ENCODE measurements at places on chromosomes 13 and 19.

DNA sequence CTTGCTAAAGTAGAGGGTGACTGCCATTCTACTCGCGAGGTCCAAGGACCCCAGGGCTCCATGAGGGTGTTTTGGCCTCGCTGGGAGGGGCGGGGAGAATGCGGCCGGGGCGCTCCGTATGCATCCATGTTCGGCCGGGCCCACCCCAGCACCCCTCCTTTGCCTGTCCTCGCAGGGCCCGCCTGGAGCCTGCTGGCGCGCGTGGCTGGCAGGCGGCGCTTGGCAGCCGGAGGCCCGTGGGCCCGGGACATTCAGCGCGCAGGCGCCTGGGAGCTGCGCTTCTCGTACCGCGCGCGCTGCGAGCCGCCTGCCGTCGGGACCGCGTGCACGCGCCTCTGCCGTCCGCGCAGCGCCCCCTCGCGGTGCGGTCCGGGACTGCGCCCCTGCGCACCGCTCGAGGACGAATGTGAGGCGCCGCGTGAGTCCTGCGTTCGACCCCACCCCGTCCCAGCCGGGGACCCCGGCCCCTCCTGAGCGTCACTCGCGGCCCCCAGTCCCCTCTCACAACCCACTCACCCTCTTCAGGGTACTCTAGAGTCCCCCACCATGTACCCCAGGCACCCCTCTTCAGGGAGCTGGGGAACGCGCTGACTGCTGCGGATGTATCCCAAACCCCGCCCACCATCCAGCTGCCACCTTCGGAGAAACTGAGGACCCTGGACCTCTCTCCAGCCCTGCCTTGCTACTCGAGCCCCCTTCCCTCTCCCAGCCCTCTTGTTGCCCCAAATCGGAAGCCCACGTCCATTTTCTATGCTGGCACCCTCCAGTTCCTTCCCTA, 4.1 kb downstream of the DLL3 start:
- DNase-seq: no peak

DNA sequence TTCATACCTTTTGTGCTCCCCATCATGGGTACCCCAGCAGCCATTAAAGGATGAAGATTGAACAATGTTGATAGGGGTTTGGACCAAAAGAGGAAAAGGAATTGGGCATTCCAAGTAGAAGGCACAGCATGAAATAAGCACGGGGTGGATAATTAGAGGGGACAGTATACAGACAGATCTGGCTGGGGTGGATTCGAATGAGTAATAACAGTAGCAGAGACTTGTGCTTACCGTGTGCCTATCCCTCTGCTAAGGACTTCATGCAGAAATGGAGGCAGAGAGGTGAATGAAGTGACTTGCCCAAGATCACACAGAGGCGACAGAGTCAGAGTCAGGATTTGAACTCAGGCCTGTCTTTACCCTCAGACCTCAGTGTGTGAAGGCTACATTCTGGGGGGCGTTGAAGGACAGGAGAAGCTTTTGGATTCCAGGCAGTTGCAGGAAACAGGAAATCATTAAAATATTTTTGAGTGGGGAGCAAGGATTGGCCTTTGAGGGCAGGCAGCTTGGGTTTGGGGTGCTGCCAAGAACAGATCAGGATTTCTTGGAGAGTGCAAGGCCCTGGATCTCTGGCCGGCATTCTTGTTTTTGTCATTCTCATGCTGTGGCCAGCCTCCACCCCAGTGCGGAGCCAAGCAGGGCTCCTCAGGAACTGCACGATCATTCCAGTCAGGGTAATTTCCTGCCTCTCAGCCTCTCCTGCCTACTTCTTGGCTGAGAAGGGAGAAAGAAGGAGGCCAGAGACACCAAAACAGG, 18.7 kb downstream of the PAF1 start:
- peak; percentile 57 for DNase-seq

DNA sequence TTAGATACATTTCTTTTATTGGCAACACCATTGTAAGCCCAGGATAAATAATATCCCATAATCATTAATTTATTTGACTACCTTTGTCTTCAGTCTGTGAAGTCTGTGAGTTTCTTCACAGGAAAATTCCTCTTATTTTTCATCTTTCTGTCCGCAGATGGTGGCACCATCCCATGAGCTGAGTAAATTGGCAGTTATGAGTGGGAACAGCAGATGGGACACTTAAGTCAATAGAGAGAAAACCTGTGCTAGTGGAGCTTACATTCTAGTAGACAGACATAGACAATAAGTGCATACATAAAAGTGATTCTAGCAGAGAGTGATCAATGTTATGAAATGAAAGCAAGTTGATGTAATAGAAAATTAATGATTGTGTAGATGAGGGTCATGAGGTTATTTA, 638.2 kb upstream of the MIR17HG start:
- DNase-seq: no peak

DNA sequence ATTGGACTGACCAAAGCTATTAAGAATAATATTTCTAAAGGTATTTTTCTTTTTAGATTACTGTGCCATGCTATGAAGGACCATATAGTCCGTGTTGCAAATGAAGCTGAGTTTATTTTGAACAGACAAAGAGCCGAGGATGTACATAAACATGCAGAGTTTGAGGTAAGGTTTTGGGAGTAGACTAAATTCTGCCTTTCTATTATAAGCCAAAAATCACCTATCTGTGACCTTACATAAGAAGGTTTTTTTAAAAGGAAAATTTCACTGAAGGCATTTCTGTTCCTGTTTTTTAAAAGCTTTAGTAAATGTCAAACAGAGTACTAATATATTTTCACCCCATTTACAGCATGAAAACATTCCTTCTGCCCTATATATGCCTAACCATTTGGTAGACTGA, 127.4 kb downstream of the MAB21L1 start:
- DNase-seq: no peak

- DNase-seq: no peak
Observed at GRCh38 chr19:15195371-15196334, 5.1 kb downstream of the NOTCH3 start.

DNA sequence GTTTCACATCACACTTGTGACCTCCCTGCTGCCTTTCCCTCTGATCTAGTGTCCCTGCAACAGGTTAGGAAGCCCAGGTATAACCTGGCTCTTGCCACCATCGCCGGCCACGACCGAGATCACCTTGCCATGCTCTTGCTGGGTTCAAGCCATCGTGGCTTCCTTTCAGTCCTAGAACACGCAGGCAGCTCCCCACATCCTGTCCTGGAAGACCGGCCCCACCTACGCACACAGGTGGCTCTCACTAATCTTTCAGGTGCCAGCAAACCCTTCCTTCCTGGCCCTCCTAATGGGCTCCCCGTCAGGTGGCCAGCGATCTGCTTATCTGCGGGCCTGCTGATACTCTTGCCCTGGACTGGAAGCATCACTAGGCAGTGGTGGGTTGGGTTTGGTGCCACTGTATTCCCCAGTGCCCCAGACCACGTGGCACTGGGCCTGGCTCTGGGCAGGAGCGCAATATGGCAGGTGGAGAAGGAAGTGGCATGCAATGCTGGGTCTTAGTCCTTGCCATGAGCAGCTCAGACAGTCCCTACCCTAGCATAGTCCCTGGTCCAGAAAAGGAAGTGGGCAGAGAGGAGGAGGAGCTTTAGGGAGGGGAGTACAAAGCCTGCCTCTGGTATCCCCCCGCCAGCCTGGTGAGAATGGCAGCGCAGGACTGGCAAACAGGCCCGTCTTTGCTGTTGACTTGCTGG, 11.8 kb downstream of the PPP1R37 start:
- no peak for DNase-seq

- no peak for DNase-seq
Observed at GRCh38 chr19:19056636-19057275, 7.0 kb upstream of the SLC25A42 start.
